Karpas-422 (cell line): ENCODE measurements at places on chromosomes 4 and X.
A peak's percentile ranks its signal among the peaks of the same experiment; 100 is the strongest.

GRCh38 chr4:13903061-13903460, 275.5 kb upstream of the BOD1L1 start:
- no peak for DNase-seq

DNA sequence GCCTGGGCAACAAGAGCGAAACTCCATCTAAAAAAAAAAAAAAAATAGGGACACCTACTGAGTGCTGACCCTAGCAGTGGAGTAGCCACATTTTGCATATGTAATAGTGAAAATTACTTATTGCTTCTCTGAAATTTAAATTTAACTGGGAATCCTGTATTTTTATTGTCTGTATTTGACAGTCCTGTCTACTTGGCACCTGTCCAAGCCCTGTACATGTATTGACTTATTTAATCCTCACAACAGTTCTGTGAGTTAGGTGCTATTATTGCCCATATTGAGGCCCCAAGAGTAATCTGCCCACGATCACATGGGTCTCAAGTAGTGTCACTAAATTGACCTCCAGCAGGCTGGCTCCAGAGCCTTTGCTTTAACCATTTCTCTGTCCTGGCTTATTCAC, 81.6 kb downstream of the WDR19 start:
- DNase-seq = no peak

GRCh38 chr4:169014586-169014985, 4.5 kb upstream of the CBR4 start:
- no peak for DNase-seq

- DNase-seq = no peak
Measured at GRCh38 chr4:150321113-150321512, 242.9 kb downstream of the DCLK2 start.

DNA sequence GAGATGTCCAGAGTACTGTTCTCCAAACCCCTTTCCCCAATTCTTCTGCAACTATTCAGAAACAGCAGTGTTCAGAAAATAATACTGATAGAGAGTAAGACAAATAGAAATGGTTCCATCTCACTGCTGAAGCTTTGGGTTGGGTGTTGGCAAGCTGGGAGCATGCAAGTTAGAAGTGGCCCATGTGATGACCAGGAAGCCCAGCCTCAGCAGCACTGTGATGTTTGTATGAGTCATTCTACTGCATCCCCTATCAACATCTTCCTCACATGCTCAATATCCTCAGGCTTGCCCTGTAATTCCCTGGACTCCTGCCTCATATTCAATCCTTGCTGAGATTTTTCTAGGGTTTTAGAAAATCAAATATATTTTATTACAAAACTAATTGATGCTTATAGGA, 96.5 kb downstream of the CHRDL1 start:
- no peak for DNase-seq

GRCh38 chr4:138235419-138235952, 6.7 kb downstream of the SLC7A11 start:
- no peak for DNase-seq

- no peak for DNase-seq
Measured at GRCh38 chr4:141132072-141132708, 1.1 kb downstream of the RNF150 start.

- DNase-seq = no peak
Measured at GRCh38 chrX:137565921-137566745, at the start of gene ZIC3. ZIC3 (plus strand) TSS chrX:137566127; CDS start chrX:137566692, 565 bp downstream.

GRCh38 chr4:78625073-78625472, 73.5 kb downstream of the ANXA3 start:
- no peak for DNase-seq

- DNase-seq = peak; percentile 95
Measured at GRCh38 chrX:16870095-16870861, at the start of gene RBBP7. RBBP7 (minus strand) TSS chrX:16870362; CDS start chrX:16870053, 309 bp downstream.

GRCh38 chrX:103716962-103717361, 6.3 kb downstream of the TMEM31 start:
- no peak for DNase-seq

- no peak for DNase-seq
Measured at GRCh38 chr4:98181809-98182208, 38.5 kb upstream of the STPG2 start.

- no peak for DNase-seq
Measured at GRCh38 chrX:2462074-2462473, 38.7 kb downstream of the DHRSX start.

GRCh38 chr4:11966782-11967181, 538.1 kb upstream of the HS3ST1 start:
- no peak for DNase-seq

DNA sequence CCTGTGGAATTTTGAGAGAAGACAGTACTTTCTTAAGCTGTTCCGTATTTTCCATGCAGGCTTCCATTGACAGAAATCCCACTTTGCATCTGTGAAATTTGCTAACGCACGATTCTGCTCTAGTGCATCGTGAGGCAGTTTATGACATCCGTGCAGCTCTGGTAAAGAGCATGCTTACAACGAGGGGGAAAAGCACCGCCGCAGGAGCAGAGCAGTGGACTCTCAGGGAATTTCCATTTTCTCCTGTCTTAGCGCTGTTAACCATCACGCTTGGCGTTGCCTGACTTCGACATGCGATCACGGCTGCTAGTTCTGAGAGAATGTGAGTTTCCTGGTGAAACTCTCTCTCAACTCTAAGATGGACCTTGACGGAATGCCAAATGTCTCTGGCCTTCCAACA, 43.9 kb downstream of the DCTD start:
- no peak for DNase-seq

- DNase-seq = peak; percentile 67
Measured at GRCh38 chrX:34578237-34578636, 78.8 kb downstream of the TMEM47 start.

DNA sequence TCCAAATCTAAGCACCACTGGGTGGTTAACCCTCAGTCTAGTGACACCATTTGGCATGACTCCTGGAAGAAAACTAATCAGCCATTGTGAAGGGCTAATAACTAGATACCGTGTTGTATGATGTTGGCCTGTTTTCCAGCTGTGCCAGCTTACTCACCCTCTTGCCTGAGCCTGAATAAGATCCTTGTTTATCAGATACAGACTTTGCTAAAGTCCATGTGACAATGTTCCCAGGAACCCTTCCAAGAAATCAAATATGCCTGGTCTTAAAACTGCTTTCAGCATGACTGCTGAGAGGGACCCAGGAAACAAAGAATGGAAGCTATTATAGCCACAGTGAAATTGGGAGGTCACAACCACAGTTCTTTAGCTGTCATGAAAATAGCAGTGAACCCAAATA, 640.8 kb upstream of the INTU start:
- no peak for DNase-seq

GRCh38 chr4:6093671-6094070, 75.4 kb upstream of the C4orf50 start:
- DNase-seq = no peak

DNA sequence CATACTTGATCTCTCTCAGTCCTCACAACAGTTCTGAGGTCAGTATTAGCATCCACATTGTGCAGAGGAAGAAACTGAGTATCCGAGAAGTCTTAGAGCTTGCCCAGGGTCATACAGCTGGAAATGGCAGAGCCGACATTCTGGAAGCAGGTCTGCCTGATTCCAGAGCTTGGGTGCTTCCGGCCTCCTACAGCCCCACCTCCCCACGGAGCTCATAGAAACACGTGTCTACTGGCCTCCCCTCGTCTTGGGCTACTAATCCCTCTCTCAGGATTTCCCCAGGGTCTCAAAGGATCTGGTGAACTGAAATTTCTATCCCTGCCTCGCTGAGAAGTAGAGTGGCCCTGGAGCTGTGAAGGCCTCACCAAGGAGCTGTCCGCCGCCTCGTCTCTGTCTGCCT, 12.0 kb upstream of the KDM5C start:
- DNase-seq = no peak

GRCh38 chr4:70801265-70801809, 38.4 kb downstream of the GRSF1 start:
- no peak for DNase-seq

DNA sequence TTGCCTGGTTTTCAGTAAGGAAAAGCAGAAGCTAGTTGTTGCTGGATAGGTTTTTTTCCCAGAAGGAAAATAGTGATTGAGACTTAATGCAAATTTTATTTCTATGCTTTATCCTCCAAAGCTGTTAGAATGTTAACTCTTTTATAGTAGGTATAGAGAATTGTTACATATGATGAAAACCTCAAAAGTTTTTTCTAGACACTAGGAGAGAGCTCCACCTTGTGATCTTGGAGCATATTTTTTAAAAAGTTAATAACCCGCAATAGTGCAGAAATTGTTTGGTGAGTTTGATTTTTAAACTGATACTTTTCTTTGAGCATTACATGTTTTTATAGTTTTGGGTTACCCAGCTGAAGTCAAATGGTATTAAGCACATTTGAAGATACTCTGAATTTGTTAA, 56.5 kb downstream of the STAG2 start:
- DNase-seq = peak; percentile 45

GRCh38 chr4:117796677-117797076, 237.6 kb upstream of the NDST3 start:
- no peak for DNase-seq

DNA sequence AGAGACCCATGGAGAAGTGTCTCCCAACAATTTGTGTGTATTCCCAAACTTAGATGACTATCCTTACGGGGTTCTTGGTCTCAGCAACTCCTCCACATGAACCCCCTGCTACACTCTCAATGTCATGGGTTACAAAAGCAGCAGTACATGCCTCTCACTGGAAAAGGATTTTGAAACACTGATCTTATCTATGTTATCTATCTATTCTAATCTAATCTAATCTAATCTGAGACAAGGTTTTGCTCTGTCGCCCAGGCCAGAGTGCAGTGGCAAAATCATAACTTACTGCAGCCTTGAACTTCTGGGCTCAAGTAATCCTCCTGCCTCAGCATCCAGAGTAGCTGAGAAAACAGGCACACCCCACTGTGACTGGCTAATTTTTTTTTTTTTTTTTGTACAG, 19.3 kb downstream of the TSPAN5 start:
- no peak for DNase-seq

- no peak for DNase-seq
Measured at GRCh38 chrX:32395878-32396277, 815.5 kb downstream of the DMD start.

DNA sequence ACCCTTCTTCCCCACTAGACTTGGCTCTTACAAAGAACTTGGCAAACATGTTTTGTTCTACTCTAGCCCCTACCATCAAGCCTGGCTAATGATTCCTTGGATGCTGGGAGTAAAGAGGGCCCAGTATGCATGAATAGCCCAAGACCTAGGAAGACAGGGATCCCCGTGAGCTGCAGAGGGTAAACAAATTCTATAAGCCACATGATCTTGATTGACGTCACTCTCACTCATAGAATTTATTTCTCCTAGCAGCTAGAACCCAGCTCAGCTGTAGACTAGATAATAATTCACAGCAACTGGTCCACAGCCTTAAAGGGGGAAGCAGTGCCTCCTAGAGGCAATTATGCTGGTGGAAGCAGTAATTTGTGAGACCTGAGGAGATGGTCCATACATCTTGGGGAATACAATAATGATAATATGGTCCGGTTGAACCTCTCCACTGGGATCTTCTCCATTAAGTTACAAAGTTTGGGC, 16.1 kb upstream of the USO1 start:
- DNase-seq = peak; percentile 77

DNA sequence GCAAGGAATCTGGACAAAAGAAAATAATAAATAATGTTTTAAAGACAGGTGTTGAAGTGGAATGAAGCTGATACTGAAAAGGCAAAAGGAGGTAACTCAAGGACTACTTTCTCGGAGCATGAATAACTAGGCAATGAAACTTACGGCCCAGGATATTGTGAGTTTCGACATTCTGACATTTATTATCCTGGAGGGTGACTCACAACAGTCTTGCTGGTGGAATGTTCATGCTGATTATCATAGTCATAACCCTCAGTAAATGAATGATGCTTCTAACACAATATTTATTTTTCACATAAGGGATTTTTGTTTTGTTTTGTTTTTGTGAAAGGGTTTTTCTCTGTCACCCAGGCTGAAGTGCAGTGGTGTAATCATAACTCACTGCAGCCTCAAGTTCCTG, 147.0 kb upstream of the HPGD start:
- no peak for DNase-seq

GRCh38 chr4:39357002-39357401, 9.2 kb downstream of the RFC1 start:
- peak; percentile 74 for DNase-seq

DNA sequence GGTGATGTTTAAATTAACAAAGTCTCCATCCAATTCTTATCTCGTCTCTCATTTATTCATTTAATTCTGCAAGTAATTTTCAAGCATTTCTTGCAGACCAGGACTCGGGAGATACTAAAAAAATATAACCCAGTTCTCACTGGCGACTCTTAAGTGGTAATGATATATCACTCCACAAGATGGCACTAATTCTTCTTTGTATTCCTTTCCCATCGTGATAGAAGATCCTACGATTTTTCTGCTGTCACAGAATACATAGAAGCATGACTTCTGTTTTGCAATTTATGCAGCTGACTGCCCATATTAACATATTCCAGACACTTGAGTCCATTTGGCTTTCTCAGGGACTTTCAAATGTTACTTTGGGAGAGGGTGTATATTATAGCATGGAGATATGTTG, 64.0 kb upstream of the FGF13 start:
- peak; percentile 70 for DNase-seq

DNA sequence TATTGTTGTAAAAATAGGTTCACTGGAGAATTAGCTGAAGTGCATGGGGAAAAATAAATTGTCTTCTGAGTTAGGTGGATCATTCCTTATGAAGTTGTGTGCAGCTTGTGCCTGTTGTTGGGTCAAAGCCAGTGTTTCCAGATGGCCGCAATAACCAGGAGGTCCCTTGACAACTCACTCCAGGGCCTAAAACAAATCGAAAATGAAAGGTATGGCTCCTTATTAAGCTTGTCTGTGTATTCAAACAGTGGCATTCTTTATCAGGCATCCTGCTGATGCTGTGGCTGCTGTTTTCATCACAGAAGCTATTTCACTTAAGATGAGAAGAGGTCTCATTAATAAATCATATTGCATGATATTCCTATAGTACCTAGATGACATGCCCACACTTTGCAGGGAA, 80.2 kb downstream of the GRIA2 start:
- no peak for DNase-seq

- DNase-seq = no peak
Measured at GRCh38 chrX:123771449-123772064, 38.7 kb upstream of the THOC2 start.

DNA sequence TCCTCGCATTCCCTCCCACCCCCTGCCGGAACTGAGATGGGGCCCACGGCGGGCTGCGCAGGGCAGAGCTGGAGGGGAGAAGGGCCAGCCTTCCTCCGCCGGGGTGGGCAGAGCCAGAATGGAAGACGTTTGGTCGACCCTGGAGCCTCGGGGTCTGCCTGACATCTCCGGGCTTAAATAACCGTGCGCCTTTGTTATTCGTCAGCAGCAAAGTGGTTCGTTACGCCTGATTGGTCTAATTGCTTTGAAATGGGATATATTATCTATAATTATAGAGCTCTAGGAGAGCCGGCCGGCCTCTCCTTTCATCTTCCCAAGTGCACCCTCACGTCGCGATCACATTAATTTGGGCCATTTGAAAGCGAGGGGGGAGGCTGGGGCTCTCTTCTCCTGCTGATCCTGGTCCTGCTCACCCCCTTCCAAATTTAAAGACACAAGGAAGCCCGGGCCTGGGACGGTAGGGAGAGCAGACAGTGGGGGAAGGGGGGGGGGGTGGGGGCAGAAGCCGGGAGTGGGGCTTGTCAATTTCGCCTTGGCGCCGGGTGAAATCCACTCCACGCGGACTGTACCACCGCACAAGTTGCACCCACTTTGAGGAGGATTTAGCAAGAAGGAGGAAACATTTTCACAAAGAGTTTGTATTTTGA, 4.7 kb upstream of the MSX1 start:
- DNase-seq = no peak
